T follicular helper cell (primary cell): ENCODE measurements at places on chromosomes 1 and 21.

- no peak for DNase-seq
Measured at GRCh38 chr1:11342621-11343032, 69.6 kb downstream of the UBIAD1 start.

DNA sequence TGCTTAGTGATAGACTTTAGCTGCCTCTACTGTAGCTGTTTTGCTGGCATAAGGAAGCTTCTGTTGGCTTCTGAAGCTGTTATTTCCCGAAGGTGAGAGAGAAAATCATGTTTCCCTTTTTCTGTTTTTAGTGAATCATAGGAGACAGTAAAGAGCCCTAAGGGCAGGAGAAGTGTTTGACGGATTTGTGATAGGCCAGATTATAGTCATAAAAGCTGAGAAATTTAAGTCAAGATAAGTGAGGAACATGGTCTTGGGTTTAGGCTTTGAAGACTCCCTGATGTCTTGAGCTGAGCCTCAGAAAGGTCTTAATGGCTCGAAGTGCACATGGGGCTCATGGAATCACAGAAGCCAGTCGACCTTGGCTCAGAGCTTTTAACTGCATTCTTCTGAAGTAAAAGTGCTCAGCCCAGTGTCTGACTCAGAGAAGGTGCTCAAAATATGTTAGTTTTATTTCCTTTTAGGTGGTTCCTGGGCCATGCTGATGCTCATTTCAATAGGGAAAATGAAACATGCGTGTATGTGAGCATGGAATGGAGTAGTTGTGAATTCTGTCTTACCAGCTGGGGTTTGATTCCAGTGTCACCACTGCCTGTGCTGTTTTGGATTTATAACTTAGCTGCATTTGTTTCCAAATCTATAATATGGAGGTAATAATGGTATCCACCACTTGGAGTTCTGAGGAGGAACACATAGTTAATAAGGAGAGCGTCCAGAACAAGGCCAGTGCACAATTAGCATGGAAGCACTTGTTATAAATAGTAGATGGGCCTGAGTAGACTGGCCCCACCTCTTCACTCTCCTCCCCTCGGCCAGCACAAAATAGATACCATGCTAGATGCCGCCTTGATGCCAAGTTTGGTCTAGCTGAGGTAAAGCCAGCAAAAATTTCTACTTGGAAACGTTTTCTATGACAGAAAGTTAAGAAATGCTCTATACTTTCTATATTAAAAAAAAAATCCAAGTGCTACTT, 99.2 kb downstream of the C1orf21 start:
- DNase-seq, result no peak

DNA sequence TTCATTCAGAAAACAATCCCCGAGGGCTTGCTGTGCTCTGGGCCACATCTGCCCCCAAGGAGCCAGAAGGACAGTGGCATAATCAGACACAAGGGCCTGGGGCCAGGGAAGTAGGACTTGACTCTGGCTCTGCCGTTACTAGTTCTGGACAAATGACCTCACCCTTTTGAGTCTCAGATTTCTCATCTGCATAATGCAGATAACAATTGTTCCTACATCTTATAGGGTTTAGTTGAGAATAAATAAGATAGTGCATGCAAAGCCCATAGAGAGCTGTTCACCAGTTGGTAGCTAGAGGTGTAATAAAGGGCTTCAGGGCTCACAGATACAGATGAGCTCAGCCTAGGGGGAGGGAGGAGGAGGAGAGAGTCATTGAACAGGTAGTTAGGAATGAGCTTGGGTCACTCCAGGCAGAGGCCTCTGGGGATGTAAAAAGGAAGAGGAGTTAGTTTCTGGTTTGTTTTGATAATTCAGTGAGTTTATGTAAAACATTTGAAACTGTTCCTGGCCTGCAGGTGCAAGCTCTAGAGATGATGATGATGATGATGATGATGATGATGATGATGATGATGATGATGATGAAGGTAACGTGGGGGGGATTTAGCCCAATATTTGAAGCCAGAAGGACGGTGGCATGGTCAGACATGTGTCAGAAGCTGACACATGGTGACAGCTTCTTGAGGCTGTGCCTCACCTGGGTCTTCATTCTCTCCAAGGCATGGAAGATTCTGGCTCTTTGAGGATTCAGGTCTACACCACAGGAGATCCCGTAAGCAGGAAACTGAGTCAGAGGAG, 858 bp downstream of the LACTBL1 start:
- no peak for DNase-seq

- DNase-seq, result no peak
Measured at GRCh38 chr1:164754088-164754600, 195.2 kb downstream of the PBX1 start.

- no peak for DNase-seq
Measured at GRCh38 chr1:192100686-192101468, 57.4 kb upstream of the RGS18 start.

DNA sequence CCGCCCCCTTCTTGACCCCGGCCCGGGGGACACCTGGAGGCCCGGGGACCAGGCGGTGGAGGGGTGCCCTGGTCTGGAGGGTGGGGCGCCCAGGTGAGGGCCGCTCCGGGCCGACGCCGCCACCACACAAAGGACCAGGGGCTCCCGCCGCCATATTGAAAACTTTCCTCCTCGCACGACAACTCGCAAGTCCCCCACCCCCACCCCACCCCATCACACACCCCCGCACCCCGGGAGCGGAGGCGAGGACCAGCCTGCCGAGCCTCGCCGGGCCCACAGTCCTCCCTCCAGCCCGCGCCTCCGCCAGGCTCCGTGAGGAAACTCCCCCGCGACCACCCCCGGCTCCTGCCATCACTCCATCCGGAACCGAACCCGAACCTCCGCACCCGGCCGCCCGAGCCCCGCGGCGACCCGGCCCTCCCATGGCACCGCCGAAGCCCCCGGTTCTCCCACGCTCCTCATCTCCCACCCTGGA, 733 bp downstream of the KDM5B start:
- peak; percentile 16 for DNase-seq

- DNase-seq, result no peak
Measured at GRCh38 chr1:19066874-19067181, 110.4 kb upstream of the IFFO2 start.

- no peak for DNase-seq
Measured at GRCh38 chr1:204080163-204080903, 7.4 kb downstream of the SOX13 start.

- no peak for DNase-seq
Measured at GRCh38 chr1:42742617-42743316, 2.7 kb upstream of the CLDN19 start.

GRCh38 chr1:194503209-194503608, 1316.8 kb upstream of the B3GALT2 start:
- DNase-seq, result no peak

DNA sequence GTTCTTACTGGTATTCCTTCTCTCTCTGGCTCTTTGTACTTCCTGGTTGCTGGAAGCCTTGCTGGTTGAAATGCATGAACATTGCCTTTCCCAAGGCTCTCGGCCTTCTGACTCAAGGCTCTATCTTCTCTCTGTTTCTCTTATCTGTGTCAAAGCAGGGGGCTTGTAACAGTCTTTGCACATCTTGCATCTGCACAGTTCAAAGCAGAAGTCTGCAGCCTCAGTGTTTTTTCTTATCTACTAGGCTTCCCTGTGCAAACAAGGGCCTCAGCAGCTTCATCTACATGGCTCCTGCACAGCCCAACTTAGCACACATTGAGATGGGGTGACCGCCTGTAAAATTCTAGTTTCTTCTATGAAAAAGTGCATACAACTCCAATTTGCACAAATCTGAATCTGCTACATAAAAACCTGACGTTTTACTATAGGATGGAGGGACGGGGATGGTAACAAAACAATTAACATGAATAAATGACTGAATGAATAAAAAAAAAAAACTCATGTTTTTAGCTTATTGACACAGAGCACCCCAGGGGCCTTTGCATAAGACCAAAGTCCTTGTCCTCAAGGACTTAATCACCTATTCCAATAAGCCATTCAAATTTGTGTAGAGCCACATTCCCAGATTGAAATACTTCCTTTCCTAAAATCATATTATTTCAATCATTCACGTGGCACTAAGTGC, 458.3 kb downstream of the LMO4 start:
- no peak for DNase-seq

GRCh38 chr1:156654700-156655099, 12.8 kb downstream of the BCAN start:
- no peak for DNase-seq

DNA sequence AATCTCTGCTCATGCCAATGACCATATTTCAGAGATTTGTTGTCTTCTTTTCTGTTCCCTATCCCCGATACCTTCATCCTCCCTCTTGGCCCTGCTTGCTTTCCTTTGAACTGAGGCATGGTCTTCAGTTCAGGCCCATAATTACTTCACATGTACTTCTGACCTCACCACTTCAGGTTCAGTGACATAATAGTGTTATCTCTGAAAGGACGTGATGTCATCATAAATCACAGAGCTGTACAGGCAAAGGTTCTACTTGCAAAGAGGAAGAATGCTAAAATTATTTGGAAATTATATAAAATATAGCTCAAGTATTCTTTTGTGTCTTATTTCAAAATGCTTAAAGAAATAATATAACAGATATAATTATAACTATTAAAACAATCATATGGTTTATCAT, 230.3 kb upstream of the ESRRG start:
- DNase-seq, result no peak

DNA sequence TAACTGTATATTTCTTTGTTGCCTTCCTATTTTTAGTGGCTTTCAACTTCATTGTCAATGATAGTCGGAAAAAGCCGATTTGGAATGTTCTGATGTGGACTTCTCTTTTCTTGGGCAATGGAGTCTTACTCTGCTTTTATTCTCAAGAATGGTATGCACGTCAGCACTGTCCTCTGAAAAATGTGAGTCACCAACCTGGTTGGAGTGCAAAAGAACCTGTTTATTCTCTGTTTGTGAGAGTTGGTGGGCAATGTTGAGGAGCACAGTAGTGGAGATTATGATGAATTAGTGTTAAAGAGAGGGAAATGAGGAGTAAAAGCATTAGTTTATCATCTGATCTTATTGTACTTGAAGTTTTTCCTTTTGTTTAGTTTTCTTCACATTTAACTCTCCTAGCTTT, 14.5 kb upstream of the AXDND1 start:
- no peak for DNase-seq

GRCh38 chr1:67832737-67833601, at the start of gene GNG12:
Gene GNG12 (minus strand): TSS chr1:67833467. CDS start chr1:67707686, 125,781 bp downstream.
- no peak for DNase-seq

DNA sequence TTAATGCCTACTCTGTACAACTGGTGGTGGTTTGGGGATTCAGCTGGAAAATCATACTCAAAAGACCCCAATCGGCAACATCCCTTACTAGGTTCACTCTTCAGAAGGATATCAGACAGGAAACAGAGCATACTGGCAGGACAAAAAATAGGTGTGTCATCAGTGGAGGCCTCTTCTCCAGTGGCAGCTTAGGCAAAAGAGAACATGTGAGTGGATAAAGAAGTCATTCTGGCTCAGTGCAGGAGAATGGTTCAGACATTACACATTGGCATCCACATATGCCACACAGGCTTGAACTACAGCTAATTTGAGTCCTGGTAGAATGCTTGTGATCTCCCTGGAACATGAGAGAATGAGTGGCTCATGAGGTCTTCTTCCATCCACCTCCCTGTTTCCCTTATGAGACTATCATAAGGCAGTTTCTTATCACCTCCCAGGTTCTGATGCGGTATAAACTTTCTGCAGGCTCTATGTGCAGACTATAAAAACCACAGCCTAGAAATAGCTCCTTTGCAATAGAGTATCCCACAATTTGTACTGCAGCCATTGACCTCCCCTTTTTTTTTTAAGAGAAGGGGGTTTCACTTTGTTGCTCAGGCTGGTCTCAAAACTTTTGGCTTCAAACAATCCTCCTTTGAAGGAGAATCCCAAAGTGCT, 24.7 kb downstream of the VAMP4 start:
- no peak for DNase-seq

- DNase-seq, result no peak
Measured at GRCh38 chr1:41842993-41843755, 75.5 kb downstream of the HIVEP3 start.

GRCh38 chr1:186511761-186512637, 51.1 kb upstream of the PDC start:
- DNase-seq, result no peak

- DNase-seq, result no peak
Measured at GRCh38 chr1:147095691-147096090, 76.6 kb downstream of the PRKAB2 start.

DNA sequence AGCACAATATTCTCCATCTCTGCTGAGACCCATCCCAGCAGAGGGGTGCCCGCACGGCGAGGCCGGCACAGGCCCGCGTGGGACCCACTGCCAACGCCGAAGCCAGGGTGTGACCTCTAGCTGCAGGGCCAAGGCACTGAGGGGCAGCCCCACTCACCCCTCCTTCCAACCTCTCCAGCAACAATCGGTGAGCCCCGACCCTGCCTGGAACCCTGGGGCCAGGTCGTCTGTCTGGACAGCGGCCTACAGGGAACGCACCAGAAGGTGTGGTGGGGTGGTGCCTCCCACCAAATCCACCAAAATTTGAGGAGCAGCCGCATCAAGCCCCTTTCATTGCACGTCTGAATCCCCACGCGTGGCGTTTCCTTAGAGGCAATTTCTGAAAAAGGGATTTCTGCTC, 63.0 kb upstream of the ADARB1 start:
- no peak for DNase-seq

- no peak for DNase-seq
Measured at GRCh38 chr1:245433561-245433960, 278.8 kb downstream of the KIF26B start.

GRCh38 chr1:183022202-183023145, 746 bp upstream of the LAMC1 start:
- DNase-seq, result no peak

DNA sequence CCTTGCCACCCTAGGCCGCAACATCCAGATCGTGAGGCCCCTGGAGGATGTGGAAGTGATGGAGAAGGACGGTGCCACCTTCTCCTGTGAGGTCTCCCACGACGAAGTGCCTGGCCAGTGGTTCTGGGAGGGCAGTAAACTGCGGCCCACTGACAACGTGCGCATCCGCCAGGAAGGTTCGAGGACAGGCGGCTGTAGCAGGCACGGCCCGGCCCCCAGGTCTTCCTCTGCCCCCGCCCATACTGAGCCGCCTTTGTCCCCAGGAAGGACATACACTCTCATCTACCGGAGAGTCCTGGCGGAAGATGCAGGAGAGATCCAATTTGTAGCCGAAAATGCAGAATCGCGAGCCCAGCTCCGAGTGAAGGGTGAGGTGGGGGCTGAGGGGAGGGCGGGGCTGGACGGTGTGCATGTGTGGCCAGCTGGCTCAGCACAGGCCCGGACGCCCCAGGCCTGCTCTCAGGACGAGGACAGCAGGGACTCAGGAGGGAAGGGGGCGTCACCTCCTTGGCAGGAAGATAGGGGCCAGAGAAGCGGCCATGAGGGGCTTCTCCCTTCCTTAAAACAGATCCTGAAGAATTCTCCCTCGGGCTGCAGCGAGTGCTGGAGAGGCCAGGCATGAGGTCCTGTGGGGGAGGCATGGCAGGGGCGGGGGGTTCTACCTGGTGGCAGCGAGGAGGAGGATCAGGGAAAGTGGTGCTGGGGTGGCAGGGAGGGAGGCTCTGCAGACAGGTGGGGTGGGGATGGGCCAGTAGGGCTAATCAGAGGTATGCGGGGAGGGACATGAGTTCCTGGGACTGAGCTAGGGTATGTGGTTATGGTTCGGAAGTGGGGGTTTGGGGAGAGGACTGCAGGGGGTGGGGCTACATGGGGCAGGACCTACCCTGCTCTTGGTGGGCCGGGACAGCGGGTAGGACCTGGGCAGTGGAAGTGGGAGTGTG, 69.9 kb downstream of the OBSCN start:
- DNase-seq, result no peak
